Neural cell (in vitro differentiated cells): ENCODE measurements at places on chromosomes 7 and 10. TPM values are rescaled to one million over a fixed set of nuclear protein-coding genes. Genes with fewer than 3 reads are reported as not detected.

IRF5 gene
- not detected in 2 replicates for polyA plus RNA-seq

NPFFR1 gene
- 0.07 TPM in 1 of 2 replicates, not detected in the other for polyA plus RNA-seq

KCNH2 gene
- polyA plus RNA-seq, result 24.4 and 35.5 TPM in 2 replicates

ADCY1 gene
- polyA plus RNA-seq, result 14.8 and 18.7 TPM in 2 replicates
